Muscle of arm (tissue), 14 donors: ENCODE measurements at places on chromosomes 4 and X. TPM values are rescaled to one million over a fixed set of nuclear protein-coding genes. Genes with fewer than 3 reads are reported as not detected.
A peak's percentile ranks its signal among the peaks of the same experiment; 100 is the strongest.

FGF5 gene
- 1.4 TPM for polyA plus RNA-seq

- DNase-seq: no peak
These were observed 56.9 kb upstream of the TMEM33 start for GRCh38 chr4:41878170-41878969.

GRCh38 chr4:40583850-40584439 is 45.7 kb downstream of the RBM47 start:
- DNase-seq: no peak

- DNase-seq: no peak
These were observed 6.5 kb downstream of the ZFYVE28 start for GRCh38 chr4:2411786-2412510.

DNA sequence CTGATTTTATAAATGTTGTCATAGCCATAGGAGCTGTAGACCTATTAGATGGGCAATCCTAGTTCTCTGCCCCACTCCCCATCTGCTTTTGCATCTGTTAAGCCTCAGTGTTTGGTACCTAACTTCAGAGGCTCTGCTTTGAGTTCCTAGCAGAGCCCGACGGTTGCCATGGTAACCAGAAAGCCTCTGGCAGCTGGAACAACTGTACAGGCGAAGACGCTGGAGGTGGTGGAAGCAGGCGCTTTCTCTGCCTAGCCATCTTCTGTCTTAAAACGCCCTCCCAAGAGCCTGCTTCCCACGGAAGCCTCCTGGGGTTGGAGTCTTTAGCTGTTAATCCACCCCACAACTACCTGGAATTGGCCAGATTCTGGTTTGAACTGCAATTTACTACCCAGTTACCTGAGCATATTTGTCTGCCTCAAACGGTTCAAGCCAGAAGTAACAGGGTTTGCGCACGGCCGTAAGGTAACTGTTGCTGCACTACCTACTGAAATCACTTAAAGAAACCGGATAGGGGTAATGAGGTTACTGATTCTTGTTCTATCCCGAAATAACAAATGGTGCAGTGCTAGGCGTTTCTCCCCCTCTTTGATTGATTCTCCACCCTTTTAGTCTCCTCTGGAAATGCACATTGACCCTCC is 1.0 kb upstream of the GABRG1 start:
- peak; percentile 25 for DNase-seq
